AG08396 (cell line): ENCODE measurements at places on chromosomes 11 and 22.

GRCh38 chr11:122023614-122024250 is 92.3 kb downstream of the BLID start:
- DNase-seq = no peak

- DNase-seq = no peak
Measured at GRCh38 chr11:69394234-69394868, 87.1 kb upstream of the LINC01488 start.

DNA sequence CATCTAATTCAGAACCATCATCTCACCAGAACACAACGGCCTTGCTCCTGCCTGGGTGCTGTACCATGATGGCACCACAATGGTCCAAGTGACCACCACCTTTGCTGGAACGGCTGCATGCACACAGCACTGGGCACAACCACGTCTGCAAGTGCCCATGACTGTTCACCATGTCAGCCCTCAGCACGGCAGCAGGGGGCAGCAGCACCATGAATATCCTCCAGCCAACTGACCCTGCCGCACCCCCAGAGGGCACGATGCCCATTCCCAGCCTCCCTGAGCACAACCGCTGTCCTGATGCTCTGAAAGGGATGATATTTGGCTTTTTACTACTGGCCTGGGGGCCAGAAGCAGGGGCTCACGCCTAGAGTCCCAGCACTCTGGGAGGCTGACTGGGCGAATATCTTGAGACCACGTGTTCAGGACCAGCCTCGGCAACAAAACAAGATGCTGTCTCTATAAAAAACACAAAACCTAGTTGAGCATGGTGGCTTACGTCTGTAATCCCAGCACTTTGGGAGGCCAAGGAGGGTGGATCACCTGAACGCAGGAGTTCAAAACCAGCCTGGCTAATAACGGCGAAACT is 25.7 kb downstream of the DRD4 start:
- DNase-seq = peak; percentile 92

DNA sequence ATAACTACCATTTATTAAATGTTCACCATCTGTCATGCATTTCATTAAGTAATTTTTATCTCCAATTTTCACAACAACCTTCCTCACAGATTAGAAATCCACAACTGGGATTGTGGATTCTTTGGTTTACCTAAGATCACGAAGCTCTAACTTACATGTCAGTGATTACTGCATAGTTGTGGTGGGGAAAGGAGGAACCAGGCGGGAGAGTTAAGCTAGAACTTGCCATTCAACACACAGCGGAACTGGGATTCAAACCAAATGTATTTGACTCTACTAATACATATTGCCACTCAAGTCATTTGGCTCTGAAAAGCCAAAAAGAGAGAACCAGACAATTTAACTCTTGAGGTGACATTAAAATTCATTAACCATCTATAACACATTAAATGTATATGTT is 10.4 kb upstream of the LAYN start:
- DNase-seq = no peak

- no peak for DNase-seq
Measured at GRCh38 chr11:18798799-18799469, 7.3 kb upstream of the PTPN5 start.

DNA sequence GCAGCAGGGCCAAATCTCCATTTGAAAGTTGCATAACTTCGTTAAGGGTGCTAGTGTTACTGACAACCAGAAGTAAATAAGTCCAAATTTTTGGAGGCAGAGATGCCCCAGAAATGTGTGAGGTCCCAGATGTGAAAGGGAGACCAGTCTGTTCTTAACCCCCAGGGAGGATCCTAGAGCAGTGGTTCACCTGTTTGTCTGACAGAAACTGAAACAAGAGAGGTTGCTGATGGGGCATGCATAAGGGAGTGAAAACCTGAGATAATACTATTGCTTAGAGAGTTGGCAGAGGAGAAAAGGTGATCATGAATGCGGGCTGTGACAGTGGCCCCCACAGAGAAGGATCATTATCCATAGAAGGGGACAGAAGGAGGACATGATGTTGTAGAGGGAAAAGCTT is 3.8 kb downstream of the CBLIF start:
- DNase-seq = no peak

GRCh38 chr11:6096417-6096816 is 11.1 kb upstream of the OR56B4 start:
- DNase-seq = no peak

DNA sequence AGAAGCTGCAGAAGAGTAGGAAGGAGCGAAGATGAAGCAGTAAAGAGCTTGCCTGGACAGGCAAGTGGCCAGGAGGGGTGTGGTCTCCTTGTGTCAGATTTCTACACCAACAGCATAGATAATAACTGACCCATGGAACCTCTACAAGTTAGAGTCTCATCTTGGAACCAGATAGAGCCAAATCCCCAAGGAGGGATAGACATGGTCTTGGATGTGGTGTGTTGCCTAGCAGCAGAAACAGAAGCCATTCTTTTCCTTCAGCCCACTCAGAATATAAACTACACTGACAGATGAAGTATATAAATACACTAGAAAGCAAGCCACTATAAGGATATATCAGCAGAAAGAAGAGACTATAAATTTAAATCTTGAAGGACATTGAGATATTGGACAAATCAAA is 4.3 kb upstream of the CARD16 start:
- no peak for DNase-seq

DNA sequence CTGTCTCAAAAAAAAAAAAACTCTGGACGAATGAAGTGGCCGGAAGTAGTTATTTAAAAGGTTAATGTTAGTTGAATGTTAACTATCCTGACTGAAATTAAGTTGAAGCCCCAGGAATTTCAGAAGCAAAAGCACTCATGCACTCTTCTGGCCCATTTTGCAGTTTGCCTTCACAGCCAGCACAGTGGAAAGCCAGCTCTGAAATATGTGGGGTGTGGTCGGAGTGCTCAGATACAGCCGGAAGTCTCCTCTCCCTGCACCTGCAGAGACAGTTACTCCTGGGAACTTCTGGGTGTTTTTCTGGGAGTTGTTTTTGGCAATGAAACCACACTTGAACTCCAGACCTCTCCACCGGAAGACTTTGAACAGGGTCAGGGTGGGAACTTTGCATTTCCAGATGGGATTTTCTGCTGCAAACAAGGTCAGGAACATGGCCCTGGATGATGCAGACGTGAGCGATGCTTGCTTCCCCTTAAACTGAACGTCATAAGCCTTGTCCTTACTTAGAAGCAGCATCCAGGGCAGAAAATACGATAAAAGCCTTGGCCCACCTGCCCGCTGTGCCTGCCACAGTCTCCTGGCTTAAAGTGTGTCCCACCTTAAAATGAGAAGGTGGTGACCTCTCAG is 21.5 kb upstream of the CABP2 start:
- no peak for DNase-seq

DNA sequence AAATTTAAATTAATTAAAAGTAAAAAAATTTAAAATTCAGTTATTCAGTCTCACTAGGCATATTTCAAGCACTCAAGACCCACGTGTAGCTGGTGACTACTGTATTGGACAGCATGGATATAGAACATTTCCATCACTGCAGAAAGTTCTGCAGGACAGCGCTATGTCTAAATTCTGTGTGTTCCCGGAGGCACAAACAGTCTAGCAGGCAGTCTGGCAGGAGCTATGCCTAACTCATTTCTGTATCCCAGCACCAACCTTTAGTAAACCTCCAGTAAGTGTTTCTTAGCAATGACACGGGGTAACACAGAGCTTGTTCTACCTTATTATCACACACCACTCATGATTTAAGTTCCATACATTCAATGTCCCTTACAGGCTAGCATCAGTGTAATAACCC is 48.5 kb downstream of the FAM168A start:
- DNase-seq = no peak

DNA sequence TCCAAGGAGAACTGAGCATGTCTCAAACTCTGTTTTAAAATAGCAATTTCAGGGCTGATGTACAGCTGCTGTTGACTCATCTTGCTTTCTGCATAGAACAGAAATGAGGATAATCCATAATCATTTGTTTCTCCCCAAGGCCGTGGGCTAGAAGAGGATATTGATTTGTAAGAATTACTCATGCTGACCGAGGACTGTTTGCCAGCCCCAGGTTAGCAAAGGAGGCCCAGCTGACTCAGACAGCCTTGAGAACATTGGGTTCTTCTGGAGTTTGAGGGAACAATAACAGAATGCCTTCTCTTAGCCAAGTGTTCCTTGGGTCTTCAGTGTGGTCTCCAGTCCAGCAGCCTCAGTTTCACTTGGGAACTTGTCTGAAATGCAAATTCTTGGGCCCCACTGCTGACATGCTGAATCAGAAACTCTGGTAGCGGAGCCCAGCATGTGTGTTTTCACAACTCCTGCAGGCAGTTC is 92.0 kb downstream of the ZC3H12C start:
- DNase-seq = no peak

GRCh38 chr22:48342016-48342415 is 1485.7 kb downstream of the BRD1 start:
- no peak for DNase-seq

DNA sequence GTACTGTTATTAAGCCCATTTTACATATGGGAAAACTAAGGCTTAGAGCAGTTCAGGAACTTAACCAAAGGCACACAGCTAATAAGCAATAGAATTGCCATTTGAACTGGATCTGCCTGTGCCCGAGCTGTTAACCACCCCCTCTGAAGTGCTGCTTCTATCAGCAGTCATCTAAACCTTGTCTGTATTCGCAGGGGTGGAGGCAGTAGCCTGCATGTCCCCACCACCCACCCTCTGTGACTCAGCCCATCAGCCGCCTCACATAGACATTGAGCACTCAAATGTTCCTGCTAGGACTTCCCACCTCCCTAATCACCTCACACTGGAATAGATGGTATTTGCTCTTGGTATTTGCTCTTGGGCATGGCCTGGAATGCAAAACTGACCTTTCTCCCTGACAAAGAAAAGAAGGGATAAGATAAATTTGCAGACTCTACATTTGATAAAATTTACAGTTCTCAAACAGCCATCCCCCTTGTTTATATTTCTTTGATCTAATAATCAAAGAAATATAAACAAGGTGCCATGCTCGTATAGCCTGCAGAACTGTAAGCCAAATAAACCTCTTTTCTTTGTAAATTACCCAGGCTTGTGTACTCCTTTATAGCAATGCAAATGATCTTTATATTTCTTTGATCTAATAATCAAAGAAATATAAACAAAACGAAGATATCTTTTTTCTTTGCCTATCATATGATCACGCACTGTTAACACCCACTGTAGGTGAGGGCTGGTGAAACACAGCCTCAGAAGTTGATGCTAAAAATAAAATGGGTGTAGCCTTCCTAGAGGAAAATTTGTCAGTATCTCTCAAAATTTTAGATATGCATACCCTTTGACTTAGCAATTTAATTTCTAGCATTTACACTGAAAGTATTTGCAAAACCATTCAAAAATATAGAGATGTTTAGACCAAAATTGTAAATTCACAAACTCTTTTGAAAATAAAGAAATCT is 15.9 kb downstream of the DKK3 start:
- no peak for DNase-seq

DNA sequence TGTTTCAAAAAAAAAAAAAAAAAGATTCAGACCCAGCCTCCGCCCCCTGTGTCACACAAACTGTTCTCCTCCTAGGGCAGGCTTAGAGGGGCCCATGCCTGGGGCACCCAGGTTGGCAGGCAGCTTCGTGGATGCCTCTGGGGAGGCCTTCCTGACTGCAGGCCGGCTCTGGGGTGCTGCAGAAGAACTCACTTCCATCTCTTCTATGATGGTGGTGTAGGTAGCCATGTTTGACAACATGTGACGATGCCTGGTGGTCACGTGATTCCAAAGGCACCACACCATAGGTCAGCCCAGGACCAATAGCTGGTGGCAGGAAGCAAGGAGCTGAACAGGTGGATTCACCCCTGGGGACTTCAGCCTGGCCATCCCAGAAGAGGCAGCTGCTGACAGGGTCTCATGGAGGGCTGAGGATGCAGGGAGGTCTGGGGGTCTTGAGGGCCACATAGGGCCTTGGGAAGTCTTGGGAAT is 24.1 kb upstream of the CELSR1 start:
- DNase-seq = no peak

GRCh38 chr11:126461096-126461440 is 105.6 kb downstream of the ST3GAL4 start:
- no peak for DNase-seq

DNA sequence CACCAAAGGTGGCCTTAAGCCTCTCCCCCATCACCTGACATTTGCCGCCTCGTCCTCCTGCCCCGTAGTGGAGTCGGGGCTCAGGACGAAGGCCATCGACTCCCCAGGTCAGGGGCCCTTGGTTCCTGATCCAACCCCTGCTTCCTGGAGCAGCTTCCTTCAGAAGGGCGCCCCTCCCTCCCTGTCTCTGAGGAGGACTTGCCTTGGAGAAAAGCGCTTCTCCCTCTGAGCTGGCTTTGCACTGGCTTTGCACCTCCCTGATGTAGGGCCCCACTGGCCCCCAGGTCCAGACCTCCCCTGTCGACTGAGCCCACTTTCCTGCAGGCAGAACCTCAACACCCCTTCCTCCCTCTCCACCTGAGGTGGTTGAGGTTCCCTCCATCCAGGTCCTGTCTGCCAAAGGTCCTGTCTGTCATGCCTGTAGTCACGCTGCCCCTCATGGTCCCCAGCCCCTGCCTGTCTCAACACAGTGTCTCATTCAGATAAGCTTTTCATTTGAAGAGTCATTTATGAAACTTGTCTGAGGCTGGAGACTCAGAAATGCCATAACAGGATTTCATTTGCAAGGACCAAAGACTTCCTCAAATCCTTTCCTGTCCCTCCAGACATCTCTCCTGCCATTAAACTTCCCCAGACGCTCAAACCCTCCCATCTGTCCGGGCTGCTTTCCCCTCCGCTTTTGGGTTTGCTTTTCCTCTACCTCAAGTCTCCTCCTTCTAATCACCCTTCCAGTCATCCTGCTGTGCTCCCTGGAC is 78.4 kb downstream of the MYO7A start:
- DNase-seq = no peak

- no peak for DNase-seq
Measured at GRCh38 chr11:17471501-17471900, 5.1 kb downstream of the ABCC8 start.

DNA sequence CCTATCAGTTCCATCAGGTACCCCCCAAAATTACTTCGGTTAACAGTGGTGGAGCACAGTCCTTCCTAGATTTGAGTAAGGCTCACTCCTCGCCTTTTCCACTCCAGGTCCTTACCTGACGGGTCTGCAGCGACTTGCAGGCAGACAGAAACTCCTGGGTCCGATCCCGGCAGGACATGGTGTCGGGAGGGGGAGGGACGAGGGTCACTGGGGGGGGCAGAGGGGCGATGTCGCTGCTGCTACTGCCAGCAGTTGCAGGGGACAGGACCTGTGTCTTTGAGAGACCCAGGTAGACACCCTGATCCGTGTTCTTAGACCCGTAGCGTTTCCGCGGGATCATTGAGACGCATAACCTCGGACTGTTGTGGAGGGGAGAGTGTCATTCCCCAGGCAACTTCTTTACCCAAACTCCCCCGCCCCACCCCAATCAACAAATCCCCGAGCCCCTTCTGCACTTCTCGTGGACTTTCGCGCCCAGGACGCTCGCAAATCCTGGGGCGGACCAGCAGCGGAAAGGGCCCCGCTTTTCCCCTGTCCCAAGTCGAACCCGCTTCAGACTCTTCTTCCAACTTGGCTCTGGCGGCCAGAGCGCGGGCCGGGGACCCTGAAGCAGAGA is 839 bp downstream of the STX5 start:
- no peak for DNase-seq

GRCh38 chr11:45209891-45210699 is 63.7 kb downstream of the PRDM11 start:
- DNase-seq = peak; percentile 42

- no peak for DNase-seq
Measured at GRCh38 chr11:15635521-15635920, 520.8 kb downstream of the INSC start.
